HFF-Myc (cell line): ENCODE measurements at places on chromosomes 3 and 15.

DNA sequence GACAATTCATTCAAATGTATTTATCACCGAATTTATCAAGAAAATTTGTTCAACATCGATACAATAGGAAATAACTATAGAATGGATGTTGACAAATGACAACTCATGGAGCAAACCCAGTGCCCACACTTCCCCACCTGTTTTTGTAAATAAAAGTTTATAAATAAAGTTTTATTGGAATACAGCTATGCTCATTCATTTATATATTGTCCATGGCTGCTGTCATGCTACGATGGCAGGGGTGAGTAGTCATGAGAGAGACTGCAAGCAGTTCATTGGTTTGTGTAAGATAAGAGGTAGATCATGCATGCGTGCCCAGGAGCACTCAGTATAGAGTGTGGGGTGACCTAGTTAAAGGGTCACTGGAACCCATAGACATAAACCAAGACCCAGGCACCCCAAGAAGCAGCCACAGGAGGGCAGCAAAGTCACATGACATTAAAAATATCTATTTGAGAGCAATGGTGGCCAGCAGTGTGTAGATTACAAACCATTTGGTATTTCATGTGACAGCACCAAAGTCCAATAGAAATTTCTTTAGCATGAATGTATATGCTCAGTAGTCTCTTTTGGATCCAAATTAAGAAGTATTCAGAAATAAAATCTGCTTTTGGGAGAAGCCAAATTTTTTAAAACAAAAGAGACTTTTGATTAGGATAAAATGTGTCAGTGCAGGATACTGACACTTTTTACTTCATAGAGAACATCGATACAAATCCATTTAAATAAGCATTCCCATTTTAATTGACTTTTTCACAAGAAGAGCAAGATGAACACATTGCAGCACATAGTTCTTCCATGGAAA lies 794.8 kb downstream of the MCTP2 start:
- peak; percentile 46 for DNase-seq

GRCh38 chr3:189108735-189109134 lies 63.0 kb upstream of the TPRG1 start:
- DNase-seq, result no peak

GRCh38 chr15:47887241-47887800 lies 170.0 kb downstream of the SEMA6D start:
- no peak for DNase-seq

GRCh38 chr3:169387751-169388696 lies 275.5 kb downstream of the MECOM start:
- DNase-seq, result peak; percentile 14

DNA sequence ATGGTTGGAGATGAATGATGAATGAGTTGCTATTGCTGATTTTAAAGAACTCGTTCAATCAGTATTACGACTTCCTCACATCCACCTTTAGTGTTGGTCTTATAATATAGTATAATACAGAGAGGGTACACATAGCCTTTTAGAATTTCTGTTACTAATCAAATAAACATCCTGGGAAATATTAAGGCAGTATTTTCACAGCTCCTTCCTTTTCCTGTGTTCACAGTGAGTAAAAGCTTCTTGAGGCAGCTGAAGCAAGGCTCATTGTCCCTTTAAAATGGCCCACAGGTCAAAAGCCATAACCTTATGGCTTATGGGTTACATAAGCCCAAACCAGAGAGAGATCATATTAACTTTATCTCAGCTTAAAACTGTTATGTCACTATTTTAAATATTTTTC lies 1.3 kb upstream of the BTLA start:
- DNase-seq, result no peak

- DNase-seq, result peak; percentile 44
These were observed 152.6 kb downstream of the LPP start for GRCh38 chr3:188306435-188307005.

DNA sequence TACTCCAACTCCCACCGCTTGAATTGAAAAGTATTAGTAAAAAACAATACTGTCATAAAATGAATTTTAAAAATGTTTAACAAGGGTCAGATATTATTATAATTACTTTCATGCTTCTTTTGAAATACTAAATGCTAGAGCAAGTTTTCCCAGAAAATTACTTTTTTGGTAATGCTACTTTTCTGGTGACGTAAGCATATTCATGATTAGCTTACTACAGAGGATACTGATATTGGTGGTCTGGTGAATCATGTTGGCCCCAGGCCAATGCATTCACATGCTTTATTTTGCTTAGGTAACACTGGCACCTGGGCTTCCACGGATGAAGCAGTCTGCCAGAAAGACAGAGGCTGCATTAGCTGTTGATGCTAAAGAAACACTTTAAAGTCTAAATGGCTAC lies 12.4 kb downstream of the SPATA16 start:
- no peak for DNase-seq

DNA sequence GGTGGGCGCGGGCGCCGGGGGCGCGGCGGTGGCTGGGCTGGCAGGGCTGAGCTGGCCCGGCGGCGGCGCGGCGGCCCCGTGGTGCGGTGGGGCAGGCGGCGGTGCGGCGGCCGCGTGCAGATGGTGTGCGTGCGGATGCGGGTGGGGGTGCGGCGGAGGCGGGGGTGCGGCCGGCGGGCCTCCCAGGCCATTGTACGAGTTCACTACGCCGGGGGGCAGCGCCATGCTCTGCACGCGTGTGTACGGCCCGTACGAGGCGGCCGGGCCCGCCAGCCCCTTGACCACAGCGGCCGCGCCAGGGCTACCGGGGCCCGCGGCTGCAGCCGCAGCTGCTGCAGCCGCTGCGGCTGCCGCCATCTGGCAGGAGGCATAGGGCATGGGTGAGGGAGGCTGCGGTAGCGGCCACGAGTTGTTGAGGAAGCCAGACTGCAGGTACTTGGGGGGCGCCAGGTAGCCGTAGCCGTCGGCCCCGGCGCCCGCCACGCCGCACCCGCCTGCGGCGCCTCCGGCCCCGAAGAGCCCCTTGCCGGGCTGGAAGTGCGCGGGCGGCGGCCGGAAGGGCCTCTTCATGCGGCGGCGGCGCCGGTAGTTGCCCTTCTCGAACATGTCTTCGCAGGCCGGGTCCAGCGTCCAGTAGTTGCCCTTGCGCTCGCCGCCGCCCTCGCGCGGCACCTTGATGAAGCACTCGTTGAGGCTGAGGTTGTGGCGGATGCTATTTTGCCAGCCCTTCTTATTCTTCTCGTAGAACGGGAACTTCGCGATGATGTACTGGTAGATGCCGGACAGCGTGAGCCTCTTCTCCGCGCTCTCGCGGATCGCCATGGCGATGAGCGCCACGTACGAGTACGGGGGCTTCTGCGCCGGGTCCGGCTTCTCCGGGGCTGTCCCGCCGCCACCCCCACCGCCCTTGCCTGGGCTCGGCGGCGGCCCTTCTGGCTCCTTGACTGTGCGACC lies 951 bp downstream of the FOXL2 start:
- DNase-seq, result no peak

DNA sequence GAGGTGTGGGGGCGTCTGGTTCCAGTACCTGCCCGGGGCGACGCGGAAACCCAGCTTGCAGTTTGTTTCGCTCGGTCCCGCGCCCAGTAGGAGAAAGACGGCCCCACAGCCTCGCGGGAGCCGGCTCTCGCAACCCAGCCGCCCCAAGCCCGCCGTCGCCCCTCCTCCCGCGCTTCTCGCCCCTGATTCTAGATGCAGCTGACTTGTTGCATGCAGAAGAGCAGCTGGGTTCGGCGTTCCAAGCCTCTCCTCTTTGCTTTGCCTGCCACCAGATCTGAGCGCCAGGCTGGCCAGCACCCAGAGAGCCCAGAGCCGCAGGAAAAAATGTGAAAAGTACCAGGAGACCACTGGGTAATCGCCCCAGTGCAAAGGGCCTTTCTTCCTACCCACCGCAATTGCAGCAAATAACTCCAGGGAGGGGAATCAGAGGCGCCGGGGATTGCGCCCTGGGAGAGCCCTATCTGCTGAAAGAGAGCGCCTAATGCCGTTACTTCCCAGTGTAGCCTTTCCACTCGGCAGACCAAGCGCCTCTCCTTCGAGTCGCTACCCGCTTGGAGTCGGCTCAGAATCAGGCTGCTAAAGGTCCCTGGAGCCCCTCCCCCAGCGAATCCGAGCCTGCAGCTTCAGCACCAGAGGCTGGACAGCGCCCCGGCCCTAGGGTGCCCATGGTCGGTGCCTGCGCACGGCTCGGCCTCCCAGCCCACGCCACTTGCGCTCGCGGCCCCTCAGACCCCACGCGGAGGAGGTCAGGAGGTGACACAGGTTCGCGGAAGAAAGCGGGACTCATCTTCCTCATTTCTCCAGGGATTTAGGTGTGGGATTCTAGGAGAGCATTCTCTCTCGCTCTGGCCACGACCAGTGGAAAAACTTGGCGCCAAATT lies 15.7 kb upstream of the AEN start:
- DNase-seq, result no peak

- DNase-seq, result no peak
These were observed 60.9 kb upstream of the ZNF280D start for GRCh38 chr15:56794165-56794552.

DNA sequence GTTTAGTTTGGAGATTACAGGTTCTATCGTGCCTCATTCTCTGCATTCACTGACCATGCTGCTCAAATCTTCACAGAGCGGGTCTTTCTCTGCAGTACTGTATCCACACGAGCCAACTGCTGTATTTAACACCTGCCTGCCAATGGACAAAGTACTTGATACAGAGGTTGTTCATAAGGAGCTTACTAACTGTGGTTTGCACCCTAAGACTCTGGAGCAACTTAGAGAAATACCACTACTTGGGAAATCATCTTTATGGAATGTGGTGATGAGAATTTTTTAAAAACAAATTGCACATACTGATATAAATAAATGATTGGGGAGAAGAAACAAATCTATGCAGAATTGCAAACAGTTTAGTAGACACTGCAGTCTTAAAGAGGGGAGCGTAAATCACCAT lies 90.0 kb downstream of the PPP2R3A start:
- DNase-seq, result no peak

DNA sequence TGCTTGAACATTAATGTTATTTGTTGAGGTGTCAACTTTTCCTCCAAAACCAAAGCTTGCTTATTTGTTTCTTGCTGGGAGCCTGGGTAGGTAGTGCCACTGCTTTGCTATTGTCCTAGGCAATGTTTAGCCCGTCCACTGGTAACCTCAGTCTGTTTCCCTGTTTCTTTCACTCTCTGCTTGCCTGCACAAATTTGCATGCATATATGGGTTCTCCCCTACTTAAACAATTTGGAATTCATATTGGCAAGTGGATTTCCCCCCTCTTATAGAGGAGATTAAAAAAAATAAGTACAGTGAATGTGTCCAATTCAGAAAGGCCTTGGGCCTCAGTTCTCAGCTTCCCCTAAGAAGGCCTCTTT lies 45.0 kb upstream of the BOC start:
- DNase-seq, result no peak

- peak; percentile 71 for DNase-seq
These were observed 48.7 kb upstream of the NR2E3 start for GRCh38 chr15:71761649-71762048.

GRCh38 chr15:53080484-53080883 lies 290.3 kb upstream of the ONECUT1 start:
- no peak for DNase-seq

GRCh38 chr15:92226020-92226612 lies 167.6 kb upstream of the ST8SIA2 start:
- no peak for DNase-seq
